Stimulated activated CD4-positive, alpha-beta T cell treated with anti-CD3 and anti-CD28 coated beads, TNF-alpha, amount 100 ng/mL, for 48 hours (primary cell): ENCODE measurements at places on chromosomes 3 and 15.

GRCh38 chr3:195768414-195768813 is 43.3 kb downstream of the MUC4 start:
- DNase-seq: no peak

DNA sequence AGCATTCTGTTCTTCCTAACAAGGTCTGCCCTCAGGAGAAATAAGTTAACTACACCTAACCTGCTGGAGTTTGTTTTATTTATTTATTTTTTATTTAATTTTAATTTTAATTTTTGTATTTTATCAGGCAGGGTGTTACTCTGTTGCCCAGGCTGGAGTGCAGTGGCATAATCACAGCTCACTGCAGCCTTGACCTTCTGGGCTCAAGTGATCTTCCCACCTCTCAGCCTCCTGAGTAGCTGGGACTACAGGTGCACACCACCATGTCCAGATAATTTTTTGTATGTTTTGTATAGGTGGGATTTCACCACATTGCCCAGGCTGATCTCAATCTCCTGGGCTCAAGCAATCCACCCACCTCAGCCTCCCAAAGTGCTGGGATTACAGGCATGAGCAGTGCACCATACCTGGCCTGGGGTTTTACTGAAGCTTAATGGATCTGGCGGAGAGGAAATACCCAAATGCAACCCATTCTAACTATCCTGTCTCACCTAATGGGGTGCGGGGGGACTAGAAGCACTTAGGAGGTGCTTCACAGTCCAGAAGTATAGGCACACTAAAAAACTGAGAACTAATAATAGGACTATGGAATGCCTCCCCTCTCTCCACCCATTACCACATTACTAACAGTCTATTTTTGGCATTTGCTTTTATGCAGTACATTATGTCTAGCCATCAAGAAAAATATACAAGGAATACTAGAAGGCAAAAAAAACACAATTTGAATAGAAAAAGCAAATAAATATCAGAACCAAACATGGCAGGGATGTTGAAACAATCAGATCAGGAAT is 61.4 kb downstream of the TTBK2 start:
- DNase-seq: no peak

GRCh38 chr15:68674975-68675374 is 96.2 kb downstream of the CORO2B start:
- no peak for DNase-seq

GRCh38 chr3:10505050-10505790 is at the start of gene ATP2B2:
ATP2B2 (minus strand) TSS chr3:10505586; CDS start chr3:10449543, 56,043 bp downstream.
- DNase-seq: no peak

DNA sequence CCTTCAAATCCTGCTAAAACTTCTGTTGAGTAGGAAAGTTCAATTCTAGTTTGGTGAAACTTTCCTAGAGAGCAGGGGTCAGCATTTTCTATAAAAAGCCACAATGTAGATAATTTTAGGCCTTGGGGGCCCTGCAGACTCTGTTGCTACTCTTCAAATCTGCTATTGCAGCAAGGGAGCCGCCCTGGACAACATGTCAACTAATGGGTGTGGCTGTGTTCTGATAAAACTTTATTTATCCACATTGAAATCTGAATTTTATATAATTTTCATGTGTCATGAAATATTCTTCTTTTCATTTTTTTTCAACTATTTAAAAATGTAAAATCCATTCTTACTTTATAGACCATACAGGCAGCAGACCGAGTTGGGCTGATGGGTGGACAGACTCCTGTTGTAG is 67.4 kb upstream of the SAMMSON start:
- no peak for DNase-seq

GRCh38 chr3:16888785-16889607 is 4.2 kb downstream of the PLCL2 start:
- DNase-seq: no peak
